WTC11 (cell line): ENCODE measurements at places on chromosomes 1 and 21.

- no peak for DNase-seq
These were observed 5.4 kb downstream of the NECTIN4 start for GRCh38 chr1:161083748-161084596.

DNA sequence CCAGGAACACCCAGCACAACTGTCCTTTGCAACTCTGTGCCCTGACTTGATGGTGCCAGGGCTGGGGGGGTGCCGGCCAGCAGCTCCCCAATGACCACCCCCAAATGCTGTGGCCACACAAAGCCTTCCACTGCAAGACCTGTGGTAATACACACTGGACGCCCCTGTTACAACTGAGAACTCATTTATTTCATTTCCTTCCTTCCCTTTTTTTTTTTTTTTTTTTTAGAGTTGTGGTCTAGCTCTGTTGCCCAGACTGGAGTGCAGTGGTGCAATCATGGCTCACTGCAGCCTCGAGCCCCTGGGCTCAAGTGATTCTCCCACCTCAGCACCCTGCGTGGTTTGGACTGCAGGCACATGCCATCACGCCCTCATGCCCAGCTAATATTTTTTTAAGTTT lies 25.2 kb downstream of the TP73 start:
- no peak for DNase-seq

GRCh38 chr21:44682580-44683151 lies 703 bp upstream of the KRTAP12-1 start:
- no peak for DNase-seq

GRCh38 chr1:78730054-78730453 lies 80.4 kb downstream of the IFI44 start:
- DNase-seq = no peak

- no peak for DNase-seq
These were observed 17.1 kb upstream of the CNR2 start for GRCh38 chr1:23930270-23930669.

DNA sequence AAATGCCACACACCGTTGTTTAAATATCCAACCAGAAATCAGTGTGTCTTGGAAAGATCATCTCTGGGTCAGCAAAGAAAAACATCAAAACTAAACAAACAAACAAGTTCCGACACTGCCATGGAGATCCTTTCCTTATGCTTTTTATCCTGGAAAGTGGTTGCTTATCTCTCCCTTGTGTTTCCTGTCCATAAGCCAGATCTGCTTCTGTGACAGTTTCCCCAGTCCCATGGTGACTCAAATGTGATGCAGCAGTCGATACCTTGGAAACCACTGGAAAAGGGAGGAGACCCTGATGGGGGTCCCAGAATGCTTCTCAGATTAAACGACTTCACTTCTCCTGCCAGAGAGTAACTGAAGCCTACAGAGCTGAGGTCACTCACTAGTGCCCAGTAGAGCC lies 94.7 kb downstream of the DMRTA2 start:
- no peak for DNase-seq

- DNase-seq = no peak
These were observed 1010.3 kb downstream of the KCNT2 start for GRCh38 chr1:195597891-195598290.

DNA sequence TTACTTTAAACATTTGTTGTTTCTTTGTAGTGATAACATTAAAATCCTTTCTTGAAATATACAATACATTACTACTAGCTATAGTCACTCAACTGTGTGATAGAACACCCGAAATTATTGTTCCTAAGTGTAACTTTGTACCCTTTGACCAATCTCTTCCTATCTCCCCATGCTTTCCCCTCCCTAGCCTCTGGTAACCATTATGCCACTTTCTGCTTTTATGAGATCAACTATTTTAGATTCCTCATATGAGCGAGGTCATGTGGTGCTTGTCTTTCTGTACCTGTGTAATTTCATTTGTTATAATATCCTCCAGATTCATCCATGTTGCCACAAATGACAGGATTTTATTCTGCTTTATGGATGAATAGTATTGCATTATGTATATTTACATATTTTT lies 629.0 kb downstream of the USP25 start:
- DNase-seq = no peak

DNA sequence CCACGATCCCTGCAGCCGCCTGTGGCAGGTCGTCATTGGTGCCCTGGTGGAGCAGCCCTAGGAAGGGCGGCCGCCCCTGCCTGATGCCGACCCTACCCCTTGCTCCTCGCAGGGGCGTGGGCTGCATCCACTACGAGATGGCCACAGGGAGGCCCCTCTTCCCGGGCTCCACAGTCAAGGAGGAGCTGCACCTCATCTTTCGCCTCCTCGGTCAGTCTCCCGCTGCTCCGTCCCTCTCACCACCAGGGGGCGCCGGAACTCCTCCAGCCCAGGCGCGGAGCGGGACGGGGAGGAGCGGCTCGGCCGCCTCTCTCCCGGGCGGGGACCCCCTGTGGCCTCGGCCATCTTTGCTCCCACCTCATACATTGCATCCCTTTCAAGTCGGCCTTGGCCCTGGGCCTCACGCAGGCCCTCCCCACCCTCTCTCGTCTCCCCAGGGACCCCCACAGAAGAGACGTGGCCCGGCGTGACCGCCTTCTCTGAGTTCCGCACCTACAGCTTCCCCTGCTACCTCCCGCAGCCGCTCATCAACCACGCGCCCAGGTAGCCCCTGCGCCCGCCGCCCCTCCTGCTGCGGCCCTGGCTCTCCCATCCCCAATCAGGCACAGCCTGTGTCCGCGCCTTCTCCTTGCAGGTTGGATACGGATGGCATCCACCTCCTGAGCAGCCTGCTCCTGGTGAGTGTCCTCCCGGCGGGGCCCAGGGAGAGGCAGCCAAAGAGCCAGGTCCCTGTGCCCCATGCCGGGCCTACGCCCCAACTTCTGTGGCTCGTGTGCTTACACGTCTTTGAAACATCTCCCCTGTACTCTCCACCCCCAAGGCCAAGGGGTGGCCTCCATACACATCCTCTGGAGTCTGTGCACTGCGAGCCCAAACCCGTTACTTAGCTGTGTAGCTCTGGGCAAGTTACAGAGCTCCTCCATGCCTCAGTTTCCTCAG lies 24.7 kb downstream of the CDK18 start:
- peak; percentile 94 for DNase-seq

DNA sequence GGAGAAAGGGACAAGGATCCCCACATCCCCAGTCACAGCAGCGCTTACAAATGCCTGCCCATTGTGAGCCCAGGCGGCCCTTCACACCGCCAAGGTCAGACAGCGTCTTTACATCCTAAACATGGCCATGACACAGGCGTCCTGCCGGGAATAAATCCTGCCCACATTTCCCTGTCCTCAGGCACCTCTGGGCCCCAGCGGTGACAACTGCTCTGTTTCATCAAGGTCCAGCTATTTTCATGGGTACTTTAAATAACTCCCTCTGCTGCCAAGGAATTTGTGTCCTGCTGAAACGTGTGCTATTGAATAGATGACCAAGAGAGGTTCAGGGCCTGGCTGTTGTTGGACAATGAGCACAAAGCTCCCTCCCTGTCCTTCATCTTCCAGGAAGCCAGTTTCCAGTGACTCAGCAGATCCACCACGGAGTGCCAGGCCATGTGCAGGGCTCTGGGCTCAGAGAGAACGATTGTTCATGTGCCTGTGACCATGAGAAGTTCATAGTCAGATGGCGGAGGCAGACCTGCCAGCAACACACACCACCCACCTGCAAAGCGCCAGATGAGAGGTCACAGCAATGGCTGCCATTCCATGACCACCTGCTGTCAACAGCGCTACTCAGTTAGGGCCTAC lies 195.8 kb downstream of the MATN1 start:
- no peak for DNase-seq

DNA sequence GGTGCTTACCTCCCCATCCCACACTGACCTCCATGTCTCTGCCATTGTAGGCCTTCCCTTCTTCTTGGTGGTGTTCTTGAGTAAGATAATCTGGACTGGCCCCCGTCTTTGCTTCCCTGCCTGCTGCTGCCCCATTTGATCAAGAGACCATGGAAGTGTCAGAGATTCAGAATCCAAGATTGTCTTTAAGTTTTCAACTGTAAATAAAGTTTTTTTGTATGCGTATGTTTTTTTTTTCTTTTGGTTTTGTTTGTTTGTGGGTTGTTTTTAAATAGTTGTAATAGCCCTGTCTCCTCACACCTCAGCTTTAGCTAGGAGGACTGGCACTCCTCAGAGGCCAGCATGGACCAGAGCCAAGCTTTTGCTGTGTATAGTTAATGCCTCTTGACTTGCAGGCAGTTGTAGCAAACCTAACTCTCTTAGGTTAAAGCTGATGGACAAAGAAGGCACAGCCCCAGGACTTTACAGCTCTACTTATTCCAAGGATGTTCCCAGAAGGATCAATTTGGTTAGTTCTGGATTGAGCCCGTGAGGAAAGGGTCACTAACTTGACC lies 5.6 kb upstream of the YBX1 start:
- DNase-seq = no peak

- DNase-seq = peak; percentile 57
These were observed 10.1 kb downstream of the MEF2D start for GRCh38 chr1:156490401-156491032.

DNA sequence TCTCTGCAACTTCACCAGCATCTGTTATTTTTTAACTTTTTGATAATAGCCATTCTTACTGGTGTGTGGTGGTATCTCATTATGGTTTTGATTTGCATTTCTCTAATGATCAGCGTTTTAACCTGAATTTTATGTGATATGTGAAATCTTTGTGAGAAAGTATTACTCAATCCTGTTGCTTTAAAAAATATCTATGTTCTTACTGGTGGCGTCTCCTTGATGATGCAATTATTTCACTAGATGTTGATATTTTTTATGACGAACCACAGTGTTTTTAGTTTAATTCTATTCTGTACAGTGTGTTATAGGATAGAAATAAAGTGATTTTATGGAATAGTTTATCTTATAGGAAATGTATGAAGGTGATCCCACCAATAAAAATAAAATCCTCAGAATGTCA lies 54.7 kb upstream of the GPR88 start:
- DNase-seq = no peak

DNA sequence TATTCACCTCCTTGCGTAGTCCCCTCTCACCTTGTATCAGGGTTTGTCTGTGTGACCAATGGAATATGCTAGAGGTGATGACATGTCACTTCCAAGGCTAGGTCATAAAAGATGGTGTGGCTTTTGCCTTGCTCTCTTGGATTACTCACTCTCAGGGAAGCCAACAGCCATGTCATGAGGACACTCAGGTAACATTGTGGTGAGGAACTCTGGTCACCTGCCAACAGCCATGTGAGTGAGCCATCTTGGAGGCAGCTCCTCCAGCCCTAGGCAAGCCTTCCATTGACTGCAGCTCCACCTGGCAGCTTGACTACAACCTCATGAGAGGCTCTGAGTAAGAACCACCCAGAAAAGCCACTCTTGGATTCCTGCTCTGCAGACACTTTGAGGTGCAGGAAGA lies 11.0 kb upstream of the HEYL start:
- DNase-seq = no peak

- DNase-seq = no peak
These were observed 13.9 kb upstream of the MTARC1 start for GRCh38 chr1:220772846-220773245.

GRCh38 chr1:202862679-202863560 lies 26.0 kb downstream of the RABIF start:
- no peak for DNase-seq

DNA sequence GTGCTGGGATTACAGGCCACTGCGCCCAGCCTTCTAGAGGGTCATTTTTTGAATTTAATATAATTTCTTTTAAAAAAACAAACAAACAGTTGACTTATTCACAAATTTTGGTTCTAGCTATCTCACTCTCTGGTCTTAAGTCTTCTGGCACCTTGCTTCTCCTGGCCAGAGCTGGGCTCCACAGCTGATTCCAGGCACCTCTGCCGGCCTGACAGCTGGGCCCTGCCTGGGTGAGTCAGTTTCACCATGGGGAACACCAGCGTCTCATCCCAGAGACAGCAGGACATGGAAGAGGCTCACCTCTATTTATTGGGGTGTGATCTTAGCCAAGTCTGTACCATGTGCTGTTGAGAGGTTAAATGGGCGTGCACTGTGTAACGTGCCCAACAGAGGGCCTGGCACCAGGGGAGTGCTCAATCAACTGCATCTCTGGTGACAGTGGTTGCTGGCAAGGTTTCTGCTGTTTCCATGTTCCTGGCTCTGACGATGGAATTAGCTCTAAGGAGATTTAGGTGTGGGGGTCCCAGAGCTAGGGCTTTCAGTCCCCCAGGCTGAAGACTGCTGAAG lies 956 bp downstream of the CPLANE2 start:
- DNase-seq = no peak

GRCh38 chr1:48803474-48803873 lies 26.8 kb upstream of the BEND5 start:
- no peak for DNase-seq
